Hindlimb muscle (tissue), 1 donor: ENCODE measurements at places on chromosomes 3 and 15. TPM values are rescaled to one million over a fixed set of nuclear protein-coding genes. Genes with fewer than 3 reads are reported as not detected.
A peak's percentile ranks its signal among the peaks of the same experiment; 100 is the strongest.

GRCh38 chr15:76200641-76201105 is 110.6 kb downstream of the ETFA start:
- DNase-seq, result no peak

DNA sequence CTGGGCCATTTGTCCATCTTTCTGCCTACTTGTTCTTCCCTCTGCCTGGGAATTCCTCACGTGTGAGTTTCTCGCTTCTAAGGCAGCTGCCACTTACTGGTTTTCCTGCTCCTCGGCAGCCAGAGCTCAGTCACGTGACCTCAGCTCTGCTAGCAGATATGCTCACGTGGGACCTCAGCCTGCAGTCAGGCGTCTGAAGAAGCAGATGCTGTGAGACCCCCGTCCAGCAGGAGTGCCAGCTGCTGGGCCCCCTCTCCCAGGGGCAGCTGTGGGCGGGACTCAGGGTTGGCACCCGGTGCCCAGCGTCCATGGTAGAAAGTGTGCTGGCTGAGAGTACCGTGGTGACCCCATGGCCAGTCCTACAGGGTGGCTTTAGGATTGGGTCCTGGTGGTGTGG is 161.3 kb upstream of the TLE3 start:
- DNase-seq, result peak; percentile 79

Gene CCR4
- polyA plus RNA-seq, result 0.08 TPM

Gene DAZL
- not detected for polyA plus RNA-seq

Gene ALDH1L1
- 0.70 TPM for polyA plus RNA-seq
